ENCODE measurements at places on chromosomes 4 and X. TPM values are rescaled to one million over a fixed set of nuclear protein-coding genes. Genes with fewer than 3 reads are reported as not detected.
A peak's percentile ranks its signal among the peaks of the same experiment; 100 is the strongest.

- no peak overlapping the region for H3K4me3 ChIP-seq
- no peaks in the 10 kb centered on the region for H3K27me3 ChIP-seq
- H3K36me3 ChIP-seq = no peaks in the 10 kb centered on the region
- H3K4me1 ChIP-seq = peaks cover 22% of the 10 kb centered on the region
These were observed 50.1 kb downstream of the C4orf51 start for GRCh38 chr4:145730026-145730425.

GRCh38 chr4:166602068-166602467 lies 632.2 kb downstream of the SPOCK3 start:
- H3K27me3 ChIP-seq = no peaks in the 10 kb centered on the region
- DNase-seq = no peak
- no peak overlapping the region for H3K4me3 ChIP-seq
- no peaks in the 10 kb centered on the region for H3K4me1 ChIP-seq
- no peak overlapping the region for H3K27ac ChIP-seq

- H3K36me3 ChIP-seq = no peaks in the 10 kb centered on the region
- peak; percentile 87 for DNase-seq
- peak overlapping the region; percentile 64 for H3K27ac ChIP-seq
- no peak overlapping the region for H3K4me3 ChIP-seq
These were observed 46.1 kb upstream of the FAM9C start for GRCh38 chrX:13090339-13091110.

DNA sequence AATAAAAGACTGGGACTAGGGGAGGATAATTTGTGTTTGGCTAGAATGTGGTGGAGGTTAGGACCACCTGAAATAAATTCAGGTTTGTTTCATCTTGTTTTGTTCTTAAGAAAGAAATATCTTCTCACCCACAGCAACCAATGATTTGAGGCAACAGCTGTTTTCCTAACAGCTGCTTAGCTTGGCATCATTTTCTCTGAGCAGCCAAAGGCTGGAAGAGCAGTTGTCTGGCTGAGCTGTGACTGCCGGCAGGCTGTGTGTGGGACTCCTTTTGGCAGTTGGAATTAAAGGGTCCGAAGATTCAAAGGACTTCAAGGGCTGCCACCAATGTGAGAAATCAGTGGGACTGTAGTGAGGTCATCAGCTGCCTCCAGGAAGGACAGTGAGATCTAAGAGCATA lies 5.0 kb downstream of the TRIM75 start:
- no peak overlapping the region for H3K4me3 ChIP-seq
- H3K27me3 ChIP-seq = no peaks in the 10 kb centered on the region
- no peak overlapping the region for H3K27ac ChIP-seq
- H3K4me1 ChIP-seq = no peaks in the 10 kb centered on the region
- no peaks in the 10 kb centered on the region for H3K36me3 ChIP-seq

DNA sequence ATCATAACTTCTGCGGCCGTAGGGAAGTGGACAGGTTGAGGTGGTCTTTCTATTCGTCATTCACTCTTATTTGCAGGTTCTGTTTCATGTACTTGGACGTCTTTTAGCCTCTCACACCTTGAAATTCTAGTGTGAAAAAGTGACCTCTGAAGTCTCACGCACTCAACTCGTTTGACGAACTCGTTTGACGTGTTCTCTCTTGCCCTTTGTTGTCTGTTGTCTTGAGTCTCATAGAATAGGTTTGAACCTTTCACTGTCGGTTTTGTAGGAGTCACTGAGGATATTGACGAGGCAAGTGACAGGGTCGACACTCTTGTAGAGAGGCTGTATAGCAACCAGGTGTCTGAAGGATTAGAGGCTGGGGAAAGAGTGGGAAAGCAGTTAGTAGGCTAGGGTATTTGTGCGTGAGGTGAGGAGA lies 1.1 kb upstream of the PGRMC2 start:
- peak overlapping the region; percentile 84 for H3K4me3 ChIP-seq
- peak overlapping the region; percentile 83 for H3K27ac ChIP-seq
- peaks cover 23% of the 10 kb centered on the region for H3K4me1 ChIP-seq
- no peaks in the 10 kb centered on the region for H3K36me3 ChIP-seq

DNA sequence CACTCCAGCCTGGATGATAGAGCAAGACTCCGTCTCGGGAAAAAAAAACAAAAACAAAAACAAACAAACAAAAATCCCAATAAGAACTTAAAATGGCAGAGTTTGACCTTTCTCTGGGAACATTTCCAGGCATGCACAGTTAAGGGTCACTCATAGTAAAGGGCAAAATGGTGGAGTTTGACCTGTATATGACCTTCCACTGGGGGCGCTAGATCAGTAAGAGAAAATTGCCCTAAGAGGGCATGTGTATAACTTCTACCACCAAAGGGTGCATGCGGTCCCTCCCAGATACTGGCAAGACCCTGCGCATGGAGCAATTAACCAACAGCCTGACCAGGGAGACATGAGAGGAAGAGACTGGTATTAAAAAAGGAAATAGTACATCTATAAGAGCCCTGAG lies 177.2 kb downstream of the MOSPD2 start:
- H3K4me3 ChIP-seq = no peak overlapping the region
- H3K27me3 ChIP-seq = no peaks in the 10 kb centered on the region
- no peak overlapping the region for H3K27ac ChIP-seq

DNA sequence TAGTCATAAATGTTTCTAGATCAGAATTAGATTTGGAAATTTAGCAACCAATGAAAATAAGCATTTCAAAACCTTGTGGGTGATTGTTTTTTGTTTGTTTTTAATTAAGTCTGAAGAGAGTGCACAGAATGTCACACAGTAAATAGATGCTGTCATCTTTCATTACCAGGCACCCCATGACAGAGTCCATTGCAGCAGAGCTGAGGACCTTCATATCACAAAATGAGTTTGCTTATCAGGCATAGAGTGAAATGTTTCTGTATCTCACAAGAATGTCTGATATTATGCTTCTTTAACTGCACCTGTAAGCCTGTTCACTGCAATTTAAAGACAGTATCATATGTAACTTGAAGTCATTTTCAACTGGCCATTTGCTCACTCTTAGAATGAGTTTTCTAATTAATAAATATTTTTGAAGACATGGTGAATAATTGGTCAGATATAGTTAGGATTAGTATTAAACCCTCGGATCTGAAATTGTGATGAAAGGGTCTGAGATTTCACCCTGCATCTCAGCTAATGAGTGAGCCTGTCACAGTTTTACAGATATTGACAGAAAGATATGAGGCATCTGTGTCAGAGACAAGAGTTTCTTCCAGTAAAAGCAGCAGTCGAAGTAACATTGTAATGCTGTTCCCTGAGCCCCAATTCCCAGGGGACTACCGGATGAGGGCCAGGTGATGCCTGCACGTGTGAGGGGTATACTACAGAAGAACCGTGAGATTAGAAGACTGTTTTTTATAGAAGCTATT lies 416.4 kb downstream of the CCSER1 start:
- no peak for DNase-seq
- no peaks in the 10 kb centered on the region for H3K27me3 ChIP-seq
- no peak overlapping the region for H3K27ac ChIP-seq

DNA sequence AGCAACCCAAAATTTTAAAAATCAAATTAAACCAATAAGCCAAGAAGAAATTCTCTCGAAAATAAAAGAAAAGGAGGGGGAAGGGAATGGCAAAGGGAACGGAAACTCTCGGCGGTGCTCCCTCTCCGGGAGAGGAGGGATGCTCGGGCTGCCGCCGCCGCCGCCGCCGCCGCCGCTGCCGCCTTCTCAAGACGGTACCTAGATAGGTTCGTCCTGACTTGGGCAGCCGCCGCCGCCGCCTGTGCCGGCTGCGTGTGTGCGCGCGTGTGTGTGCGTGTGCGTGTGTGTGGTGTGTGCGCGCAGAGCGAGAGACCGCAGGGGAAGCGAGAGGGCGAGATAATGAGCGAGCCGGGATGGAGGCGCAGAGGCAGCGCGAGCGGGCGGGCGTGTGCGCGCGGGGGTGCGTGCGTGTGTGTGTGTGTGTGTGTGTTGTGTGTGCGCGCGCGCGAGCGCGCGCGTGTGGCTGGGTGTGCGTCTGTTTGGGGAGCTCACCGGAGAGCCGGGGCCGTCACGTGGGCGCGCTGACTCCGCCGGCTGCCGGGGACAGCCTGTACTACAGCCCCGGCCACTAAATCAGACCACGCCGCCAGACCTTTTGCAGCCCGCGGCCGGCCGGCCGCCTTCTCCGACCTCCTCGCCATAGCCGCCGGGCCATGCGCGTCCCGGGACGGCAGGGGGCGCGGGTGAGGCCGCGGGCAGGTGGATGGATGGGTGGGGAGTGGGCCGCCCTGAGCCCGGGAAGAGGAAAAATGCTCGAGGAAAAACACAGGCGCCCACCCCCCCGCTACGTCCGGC lies 111.6 kb downstream of the DHX15 start:
- H3K4me3 ChIP-seq = peak overlapping the region; percentile 33
- DNase-seq = peak; percentile 63
- H3K36me3 ChIP-seq = no peaks in the 10 kb centered on the region
- no peak overlapping the region for H3K27ac ChIP-seq

- H3K27me3 ChIP-seq = no peaks in the 10 kb centered on the region
- H3K36me3 ChIP-seq = no peaks in the 10 kb centered on the region
- H3K4me1 ChIP-seq = no peaks in the 10 kb centered on the region
- H3K27ac ChIP-seq = no peak overlapping the region
- no peak for DNase-seq
- no peak overlapping the region for H3K4me3 ChIP-seq
These were observed 92.1 kb upstream of the RPA4 start for GRCh38 chrX:96791559-96791958.

DNA sequence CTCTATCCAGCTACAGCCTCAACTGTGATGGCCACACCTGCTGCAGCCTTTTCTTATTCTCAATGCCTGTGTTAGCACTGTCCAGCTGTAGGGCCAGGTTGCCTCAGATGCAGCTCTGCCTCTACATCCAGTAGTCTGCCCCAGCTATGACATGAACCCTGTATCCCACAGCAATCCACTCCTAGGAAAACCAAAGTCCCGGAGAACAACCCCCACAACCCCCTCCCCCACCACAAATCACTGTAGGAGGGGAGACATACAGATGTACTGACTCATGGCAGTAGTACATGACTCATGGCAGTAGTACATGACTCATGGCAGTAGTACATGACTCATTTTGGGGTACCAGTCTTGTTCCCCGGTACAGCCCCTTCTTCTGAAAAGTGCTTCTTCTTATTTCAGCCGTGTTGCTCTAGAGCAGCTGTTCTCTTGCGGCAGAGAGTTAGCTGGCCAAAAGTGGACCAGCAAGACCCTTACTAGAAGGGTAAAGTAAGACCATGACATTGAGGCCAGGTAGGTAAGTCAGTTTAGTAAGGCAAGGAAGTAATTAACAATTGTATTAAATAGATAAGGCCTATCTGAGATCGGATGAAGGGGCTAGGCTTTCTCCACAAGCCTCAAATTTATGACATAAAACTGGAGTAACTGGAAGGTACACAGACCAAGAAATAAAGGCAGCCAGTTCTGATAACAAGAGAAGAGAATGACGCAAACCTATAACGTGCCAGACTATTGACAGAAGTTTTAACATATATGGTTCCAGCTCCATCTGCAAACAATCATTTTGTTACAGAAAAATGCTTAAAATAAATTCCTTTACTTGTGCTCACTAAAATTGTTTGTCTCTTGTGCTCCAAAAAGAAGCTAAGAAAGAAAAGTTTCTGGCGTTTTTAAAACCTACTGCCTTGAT lies 221.4 kb downstream of the TACR3 start:
- peak; percentile 10 for DNase-seq
- H3K27me3 ChIP-seq = no peaks in the 10 kb centered on the region
- no peaks in the 10 kb centered on the region for H3K36me3 ChIP-seq

DNA sequence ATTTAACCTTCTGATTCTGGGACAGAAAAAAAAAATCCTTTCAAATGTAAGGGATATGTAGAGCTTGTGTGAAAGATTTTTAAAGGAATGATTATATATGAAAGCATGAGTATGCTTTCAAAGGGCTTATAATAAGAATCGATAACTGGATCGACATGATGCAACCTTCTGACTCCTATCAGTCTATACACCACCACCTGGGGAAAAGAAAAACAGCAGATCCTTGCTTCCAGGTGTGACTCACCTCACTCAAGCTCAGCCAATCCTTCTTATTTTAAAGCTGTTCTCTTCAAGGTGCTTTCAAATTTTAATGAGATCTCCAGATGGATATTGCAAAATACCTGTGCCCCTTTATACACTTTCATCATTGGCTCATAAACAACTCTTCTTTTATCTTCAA lies 102.1 kb upstream of the EDNRA start:
- H3K36me3 ChIP-seq = no peaks in the 10 kb centered on the region
- H3K4me3 ChIP-seq = no peak overlapping the region
- no peaks in the 10 kb centered on the region for H3K27me3 ChIP-seq
- H3K27ac ChIP-seq = no peak overlapping the region

DNA sequence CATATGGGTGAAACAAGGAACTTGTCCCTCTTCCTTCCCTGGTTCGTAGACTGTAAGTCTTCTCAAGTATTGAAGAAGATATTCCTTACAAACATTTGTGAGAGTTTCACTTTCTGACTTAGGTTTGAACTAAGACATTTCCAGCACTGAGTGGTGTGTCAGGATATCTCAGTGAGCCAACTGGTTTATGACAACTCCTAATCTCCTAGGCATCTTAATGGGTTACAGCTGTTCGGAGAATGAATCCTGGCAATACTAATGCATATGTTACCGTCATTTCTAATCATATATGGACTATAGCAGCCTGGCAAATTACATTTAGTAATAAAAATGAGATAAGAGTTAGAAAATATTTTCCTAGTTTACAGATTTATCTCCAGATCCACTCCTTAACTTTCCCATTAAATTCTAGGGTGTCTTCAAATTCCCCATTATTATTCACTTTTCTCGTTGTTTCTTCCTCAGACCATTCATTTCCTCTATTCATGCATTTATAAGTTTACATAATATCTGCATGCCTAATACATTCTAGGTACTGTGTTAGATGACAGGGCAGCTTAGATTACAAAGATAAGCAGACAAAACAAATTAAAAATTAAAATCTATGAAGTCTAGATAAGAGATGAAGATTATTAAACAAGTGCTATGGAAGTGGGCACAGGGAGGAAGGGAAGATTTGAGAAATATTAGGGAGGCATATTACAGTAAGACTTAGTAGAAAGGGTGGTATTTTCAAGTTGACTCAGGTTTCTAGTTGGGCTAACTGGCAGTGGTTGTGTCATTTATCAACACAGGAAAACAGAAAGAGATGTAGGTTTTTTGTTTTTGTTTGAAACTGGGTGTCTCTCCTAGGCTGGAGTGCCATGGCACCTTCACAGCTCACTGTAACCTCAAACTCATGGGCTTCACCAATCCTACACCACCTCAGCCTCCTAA lies 173.9 kb downstream of the WDFY3 start:
- peaks cover 7% of the 10 kb centered on the region for H3K4me1 ChIP-seq
- H3K27ac ChIP-seq = no peak overlapping the region
- H3K4me3 ChIP-seq = no peak overlapping the region
- H3K36me3 ChIP-seq = no peaks in the 10 kb centered on the region
- no peaks in the 10 kb centered on the region for H3K27me3 ChIP-seq

GRCh38 chrX:143429811-143430210 lies 87.5 kb downstream of the SPANXN3 start:
- no peak overlapping the region for H3K27ac ChIP-seq
- no peak for DNase-seq
- H3K4me1 ChIP-seq = no peaks in the 10 kb centered on the region
- H3K4me3 ChIP-seq = no peak overlapping the region

The PDS5A gene
- 80.8 TPM for total RNA-seq

The GYPE gene
- not detected for total RNA-seq

The ZFP42 gene
- total RNA-seq = not detected

Data from endothelial cell of umbilical vein (primary cell).